Daoy (cell line): ENCODE measurements at places on chromosomes 6 and 20. TPM values are rescaled to one million over a fixed set of nuclear protein-coding genes. Genes with fewer than 3 reads are reported as not detected.

BPIFB1 gene
- total RNA-seq: not detected in 2 replicates

DNA sequence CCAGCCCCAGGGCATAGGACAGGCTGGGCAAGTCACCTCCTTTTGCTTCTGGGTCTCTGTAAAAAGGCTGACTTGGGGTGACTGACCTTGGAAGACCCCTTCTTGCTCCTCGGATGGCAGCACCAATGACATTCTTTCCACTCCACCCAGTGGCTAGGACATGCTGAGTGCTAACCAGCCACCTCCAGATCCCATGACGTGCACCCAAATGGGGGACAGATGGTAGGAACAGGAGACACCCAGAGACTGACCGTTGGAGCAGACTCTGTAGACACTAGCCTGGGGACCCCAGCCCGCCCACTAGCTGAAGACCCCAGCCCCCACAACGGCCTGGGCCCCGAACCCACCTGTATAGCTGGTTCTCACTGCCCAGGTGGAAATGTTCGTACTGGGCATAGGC, 38.3 kb downstream of the ANGPT4 start:
- no peak for DNase-seq

TMEM200A gene
- total RNA-seq: not detected in 2 replicates

DNA sequence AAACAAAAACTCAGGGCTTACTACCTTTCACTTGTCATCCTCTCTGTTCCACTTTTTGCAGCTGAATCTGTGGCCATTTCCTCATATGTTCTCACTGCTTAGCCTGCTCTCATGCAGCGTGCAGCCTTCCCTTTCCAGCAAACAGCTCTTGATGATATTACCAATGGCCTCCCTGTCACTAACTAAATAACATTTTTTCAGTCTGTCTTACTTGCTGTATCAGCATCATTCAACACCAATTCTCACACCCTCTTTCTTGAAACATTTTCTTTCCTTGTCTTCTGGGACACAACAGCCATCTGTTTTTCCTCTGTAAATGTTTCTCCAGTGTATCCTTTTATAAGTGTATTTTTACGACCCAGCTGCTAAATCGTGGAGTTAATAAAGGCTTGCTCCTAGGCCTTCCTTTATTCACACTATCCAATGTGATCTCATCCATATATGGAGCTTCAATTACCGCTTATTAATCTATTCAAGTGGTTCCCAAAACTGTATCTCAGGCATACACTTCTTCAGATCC, 523.6 kb upstream of the RNF217 start:
- no peak for DNase-seq

- no peak for DNase-seq
These were observed 21.8 kb upstream of the AHI1 start for GRCh38 chr6:135519348-135519747.

PRKN gene
- total RNA-seq: 0.57 TPM in 1 of 2 replicates, not detected in the other

GRCh38 chr6:130288065-130288464, 65.3 kb upstream of the SAMD3 start:
- DNase-seq: no peak

NKX2-2 gene
- 1.4 and 3.7 TPM in 2 replicates for total RNA-seq

- no peak for DNase-seq
These were observed 42.9 kb downstream of the ID4 start for GRCh38 chr6:19880066-19880465.

DNA sequence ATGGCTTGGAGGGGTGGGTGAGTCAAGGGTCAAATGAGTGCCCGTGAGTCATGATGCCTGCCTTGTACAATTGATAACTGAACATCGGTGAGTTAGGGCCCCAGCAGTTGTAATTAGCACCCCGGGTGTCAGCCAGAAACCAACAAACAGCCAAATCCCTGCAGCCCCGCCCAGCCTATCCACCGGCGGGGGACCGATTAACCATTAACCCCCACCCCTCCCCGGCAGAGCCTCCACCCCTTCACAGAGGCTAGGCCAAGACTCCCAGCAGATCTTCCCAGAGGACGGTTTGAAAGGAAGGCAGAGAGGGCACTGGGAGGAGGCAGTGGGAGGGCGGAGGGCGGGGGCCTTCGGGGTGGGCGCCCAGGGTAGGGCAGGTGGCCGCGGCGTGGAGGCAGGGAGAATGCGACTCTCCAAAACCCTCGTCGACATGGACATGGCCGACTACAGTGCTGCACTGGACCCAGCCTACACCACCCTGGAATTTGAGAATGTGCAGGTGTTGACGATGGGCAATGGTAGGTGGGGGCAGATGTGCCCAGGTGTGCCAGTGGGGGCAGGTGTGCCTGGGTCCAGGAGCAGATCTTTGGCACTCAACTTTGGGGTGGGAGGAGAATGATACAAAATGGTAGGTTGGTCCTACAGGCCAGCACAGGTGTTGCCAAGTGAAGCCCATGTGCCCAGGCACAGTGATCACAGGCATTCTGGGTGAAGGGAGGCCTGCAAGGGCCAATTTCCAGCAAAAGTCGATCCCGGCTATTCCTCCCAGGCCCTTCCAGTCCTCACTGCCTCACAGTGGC, 45.7 kb downstream of the HNF4A start:
- DNase-seq: no peak

COL10A1 gene
- 0.17 TPM in 1 of 2 replicates, not detected in the other for total RNA-seq

DNA sequence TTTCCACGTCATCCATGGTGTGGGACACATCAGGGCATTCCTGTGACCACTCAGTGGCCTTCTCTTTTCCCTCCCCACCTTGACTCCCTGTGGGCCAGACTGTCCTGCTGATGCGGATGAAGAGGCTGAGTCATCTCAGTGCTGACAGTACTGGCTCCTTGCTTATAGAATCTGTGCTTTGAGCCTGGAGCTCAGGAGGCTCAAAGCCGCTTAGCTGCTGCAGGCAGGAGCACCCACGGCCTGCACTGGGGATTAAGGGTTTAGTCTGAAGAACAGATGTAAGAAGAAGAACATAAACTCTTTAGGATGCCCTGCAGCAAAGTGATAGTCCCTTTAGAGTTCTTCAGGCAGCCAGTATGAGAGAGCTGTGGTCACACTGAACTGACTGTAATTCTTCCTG, 642.0 kb upstream of the CHD6 start:
- no peak for DNase-seq

DNA sequence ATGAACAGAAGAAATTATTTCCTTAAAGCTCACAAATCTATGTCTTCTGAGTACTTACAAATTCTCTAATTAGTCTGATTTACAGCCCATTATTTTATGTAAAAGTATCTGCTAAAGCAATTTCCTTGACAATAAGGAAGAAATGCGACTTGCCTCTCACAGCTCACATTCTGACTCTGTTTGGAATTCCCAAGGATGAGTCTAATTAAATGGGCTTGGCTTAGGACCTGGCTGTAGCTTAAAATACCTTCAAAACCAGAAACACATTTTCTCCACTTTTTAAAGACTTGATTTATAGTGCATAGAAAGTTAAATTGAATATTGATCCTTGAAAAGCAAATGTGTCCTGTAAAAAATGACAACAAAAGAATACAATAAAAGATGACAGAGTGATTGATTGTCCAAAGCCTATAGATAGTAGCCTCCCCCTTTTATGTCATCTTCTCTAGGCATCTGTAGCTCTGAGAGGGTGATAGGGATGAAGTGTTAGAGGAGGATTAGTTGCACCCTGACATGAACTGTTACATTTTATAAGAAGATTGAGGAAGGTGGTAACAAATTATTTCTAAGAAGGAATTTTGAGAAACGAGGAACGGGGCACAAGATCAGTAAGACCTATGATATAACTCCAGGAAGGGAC, 118.9 kb downstream of the MACROD2 start:
- no peak for DNase-seq

MYCT1 gene
- total RNA-seq: 0.06 and 0.15 TPM in 2 replicates

GRCh38 chr6:116666869-116667268, 1.7 kb downstream of the ZUP1 start:
- no peak for DNase-seq

NRN1 gene
- total RNA-seq: 38.3 and 47.5 TPM in 2 replicates

DNA sequence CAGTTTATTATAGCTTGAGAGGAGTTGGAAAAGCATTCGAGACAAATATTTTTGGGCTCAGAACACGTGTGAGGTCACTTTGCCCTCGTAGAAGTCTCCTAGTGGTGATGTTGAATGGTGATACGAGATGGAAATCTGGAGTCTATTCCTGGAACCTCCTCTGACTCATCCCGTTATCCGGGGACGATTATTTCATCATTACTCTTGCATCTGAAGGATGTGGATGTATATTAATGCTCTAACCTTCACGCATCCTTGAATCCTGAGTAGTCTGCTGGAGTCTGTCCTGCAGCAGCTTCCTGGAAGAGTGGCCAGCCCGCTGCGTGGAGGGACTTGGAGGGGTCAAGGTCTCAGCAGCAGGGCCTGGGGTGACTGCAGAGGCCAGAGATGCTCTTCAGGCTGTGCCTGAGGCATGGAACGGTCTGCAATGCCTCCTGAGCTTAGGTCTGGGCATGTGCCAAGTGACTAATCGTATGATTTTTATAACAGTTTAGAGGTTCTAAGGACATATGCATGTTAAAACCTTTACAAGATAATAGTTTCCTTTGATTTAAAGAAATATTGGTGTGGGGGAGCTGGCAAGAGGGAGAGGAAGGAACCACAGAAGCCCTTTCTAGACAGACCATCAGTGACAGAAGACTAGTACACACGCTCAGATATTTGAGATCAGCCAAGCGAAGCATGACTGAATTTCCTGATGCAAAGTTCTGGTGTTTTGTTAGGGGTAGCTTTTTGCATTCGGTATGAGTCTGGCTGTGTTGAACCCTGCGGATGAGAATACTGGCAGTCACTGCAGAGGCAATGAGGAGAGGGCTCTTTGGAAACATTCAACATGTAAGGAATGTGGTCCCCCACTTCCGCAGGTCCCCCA, 400.2 kb downstream of the QKI start:
- DNase-seq: peak; percentile 67

- peak; percentile 69 for DNase-seq
These were observed 613.0 kb downstream of the UTRN start for GRCh38 chr6:144898052-144898689.

TTK gene
- total RNA-seq: 153 and 180 TPM in 2 replicates

DNA sequence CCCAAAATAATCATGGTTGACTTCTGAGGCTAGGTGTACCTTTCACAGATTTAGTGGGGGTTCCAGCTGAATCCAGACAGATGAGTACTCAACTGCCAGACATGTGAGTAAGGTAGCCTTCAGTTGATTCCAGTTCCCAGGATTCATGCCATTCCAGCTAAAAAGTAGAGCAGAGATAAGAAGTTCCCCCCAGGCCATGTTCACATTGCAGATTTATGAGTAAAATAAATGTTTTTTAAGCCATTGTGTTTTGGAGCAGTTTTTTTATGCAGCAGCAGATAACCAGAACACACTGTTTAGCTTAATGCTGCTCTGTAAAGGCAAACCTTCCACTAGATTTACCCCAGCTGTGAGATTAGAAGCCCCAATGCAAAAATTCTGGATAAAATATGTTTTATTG, 245.0 kb downstream of the RFPL4B start:
- DNase-seq: peak; percentile 35

DNA sequence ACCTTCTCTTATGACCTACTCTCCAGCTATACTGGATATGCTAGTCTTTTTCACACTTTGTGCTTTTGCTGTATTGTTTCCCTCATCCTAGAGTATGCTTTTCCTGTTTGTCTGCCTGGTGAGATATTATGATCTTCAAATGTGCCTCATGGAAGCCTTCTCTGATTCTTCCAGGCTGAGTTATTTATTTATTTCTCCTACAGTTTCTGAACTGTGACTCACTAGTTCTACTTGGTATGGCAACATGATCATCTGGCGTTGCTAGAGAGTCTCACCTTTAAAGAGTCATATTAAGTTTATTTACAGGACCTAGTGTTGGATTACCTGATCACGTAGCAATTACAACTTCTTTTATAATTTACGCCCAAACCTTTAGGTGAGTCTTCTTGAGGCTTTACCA, 81.2 kb upstream of the HDAC2 start:
- DNase-seq: no peak

APCDD1L gene
- total RNA-seq: 2.8 and 3.2 TPM in 2 replicates

DNA sequence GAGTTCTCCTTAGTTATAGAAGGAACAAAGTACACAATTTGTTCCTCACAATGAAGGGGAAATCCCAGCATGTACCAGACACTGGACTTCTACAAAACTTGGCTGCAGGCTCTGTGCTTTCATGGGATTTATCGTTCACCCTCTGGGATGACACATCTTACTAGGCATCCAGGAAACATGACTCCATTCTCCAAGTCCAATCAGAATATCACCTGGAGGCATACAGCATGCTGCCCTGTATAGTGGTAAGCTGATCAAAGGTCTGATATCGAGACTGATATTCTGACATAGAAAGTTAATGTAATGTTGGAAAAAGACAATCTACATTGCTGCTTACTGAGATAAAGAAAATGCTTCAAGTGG, 6.7 kb downstream of the RWDD2A start:
- DNase-seq: peak; percentile 84

GRCh38 chr6:163576114-163576513, 161.6 kb downstream of the QKI start:
- no peak for DNase-seq

GRCh38 chr20:14664101-14664500, 326.7 kb upstream of the FLRT3 start:
- DNase-seq: no peak

DNA sequence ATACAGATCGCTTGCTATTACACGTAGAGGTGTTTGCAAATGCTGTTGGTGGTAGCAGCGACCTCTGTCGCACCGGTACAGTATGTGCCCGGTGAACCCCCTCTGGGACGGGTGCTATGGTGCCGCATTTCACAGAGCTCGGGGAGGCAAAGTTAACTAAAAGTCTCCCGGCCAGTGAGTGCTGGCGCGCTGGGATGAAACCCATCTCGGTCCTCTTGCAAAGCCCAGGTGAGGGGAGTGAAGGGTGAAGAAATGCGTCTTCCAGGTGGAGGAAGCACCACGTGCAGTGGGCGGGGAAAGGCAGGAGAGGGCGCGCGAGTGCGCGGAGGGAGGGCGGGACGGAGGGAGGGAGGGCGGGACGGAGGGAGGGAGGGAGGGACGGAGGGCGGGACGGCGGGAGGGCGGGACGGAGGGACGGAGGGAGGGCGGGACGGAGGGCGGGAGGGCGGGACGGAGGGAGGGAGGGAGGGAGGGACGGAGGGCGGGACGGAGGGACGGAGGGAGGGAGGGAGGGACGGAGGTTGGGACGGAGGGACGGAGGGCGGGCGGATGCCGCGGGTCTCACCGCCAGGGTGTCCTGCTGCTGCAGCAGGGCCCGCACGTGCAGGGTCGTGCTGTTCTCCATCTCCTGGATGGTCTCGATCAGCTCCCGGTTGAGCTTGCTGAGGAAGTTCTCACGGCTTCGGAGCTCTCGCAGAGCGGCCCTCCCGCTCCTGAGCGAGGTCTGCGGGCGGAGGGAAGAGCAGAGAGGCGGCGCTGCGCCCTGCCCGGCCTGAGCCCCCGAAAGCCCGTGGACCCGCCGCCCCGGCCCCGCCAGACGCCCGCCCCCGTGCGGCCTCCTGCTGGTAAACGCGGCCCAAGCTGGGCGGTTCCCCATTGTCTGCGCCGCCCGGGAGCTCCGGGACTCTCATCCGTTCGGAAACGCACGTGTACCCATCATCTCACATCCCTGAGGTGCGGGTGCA, 11.7 kb downstream of the C20orf96 start:
- DNase-seq: no peak

DNA sequence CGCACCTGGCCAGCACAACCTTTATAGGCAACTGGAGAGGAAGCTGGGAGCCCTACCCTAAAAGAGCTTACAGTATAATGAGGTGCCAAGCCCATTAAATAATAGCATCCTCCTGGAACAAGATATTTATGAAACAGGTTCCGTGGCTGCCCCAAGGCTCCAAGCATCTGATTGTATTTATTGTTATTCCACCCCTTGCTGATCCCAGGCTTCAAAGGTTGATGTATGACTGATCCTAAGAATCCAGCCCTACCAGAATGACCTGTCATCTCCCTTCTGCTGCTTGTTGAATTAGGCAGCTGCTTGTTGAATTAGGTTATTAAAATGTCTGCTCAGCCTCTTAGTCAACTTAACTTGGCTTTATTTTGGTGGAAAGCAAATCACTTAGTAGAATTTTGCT, 35.2 kb upstream of the SASH1 start:
- no peak for DNase-seq
